ENCODE measurements at places on chromosomes 11 and 22.
A peak's percentile ranks its signal among the peaks of the same experiment; 100 is the strongest.

- DNase-seq, result no peak
These were observed 29.1 kb downstream of the TSPAN18 start for GRCh38 chr11:44755556-44756523.

- no peak for DNase-seq
These were observed 44.9 kb downstream of the PLEKHA7 start for GRCh38 chr11:16969010-16969999.

DNA sequence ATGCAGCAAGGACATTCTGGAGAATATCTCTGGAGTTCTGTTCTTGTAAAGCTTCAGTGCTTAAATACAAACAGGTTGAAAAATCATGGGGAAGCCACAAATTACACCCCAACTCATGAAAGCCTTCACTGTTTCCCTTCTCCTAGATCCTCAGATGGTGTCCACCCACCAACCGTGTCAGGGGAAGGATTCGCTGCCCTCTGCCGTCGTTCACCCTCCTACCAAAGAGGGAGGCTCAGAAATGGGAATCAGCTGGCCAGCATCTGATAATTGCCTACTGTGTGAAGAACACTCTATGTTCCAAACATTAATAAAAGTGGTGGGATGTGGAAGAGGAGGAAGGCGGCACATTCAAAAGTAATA, 7.4 kb upstream of the HEPACAM start:
- no peak for DNase-seq

GRCh38 chr22:46777609-46777970, 15.1 kb downstream of the TBC1D22A start:
- no peak for DNase-seq

- DNase-seq, result peak; percentile 99
These were observed 22.4 kb upstream of the MYH9 start for GRCh38 chr22:36409911-36410756.

DNA sequence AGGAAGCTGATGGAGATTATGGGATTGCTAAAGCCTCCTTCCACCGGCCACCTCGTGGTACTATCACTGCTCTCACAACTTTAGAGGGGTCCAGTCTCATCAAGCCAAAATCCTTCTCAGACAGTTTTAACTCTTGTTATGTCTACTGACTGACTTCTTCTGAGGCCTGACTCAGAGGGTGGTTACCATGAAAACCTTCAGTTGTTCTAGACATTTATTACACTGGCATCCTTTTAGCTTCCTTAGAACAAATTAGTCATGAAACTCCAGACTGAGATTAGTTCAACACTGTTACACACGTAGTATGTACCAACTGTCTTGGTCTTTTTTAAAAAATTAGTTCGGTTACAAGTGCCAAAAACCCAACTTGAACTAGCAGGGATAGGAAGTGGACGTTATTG, 7.5 kb downstream of the DIXDC1 start:
- DNase-seq, result no peak

DNA sequence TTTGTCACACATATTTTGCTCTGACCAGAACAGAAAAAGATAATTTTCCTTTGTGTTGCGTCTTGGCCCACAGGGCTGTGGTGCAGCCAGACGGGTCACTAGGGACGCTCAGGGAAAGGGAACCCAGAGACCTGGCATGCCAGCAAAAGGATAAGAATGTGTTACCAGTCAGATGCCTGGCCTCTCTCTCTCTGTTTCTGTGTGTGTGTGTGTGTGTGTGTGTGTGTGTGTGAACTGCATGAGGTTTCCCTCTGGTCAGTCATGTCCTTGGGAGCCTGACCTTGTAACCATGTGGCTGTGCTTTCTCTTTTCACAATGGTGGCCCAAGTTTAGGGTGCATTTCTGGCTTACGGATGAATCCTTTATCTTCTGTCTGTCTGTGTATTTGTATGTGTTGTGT, 25.4 kb downstream of the CCKBR start:
- DNase-seq, result peak; percentile 40

DNA sequence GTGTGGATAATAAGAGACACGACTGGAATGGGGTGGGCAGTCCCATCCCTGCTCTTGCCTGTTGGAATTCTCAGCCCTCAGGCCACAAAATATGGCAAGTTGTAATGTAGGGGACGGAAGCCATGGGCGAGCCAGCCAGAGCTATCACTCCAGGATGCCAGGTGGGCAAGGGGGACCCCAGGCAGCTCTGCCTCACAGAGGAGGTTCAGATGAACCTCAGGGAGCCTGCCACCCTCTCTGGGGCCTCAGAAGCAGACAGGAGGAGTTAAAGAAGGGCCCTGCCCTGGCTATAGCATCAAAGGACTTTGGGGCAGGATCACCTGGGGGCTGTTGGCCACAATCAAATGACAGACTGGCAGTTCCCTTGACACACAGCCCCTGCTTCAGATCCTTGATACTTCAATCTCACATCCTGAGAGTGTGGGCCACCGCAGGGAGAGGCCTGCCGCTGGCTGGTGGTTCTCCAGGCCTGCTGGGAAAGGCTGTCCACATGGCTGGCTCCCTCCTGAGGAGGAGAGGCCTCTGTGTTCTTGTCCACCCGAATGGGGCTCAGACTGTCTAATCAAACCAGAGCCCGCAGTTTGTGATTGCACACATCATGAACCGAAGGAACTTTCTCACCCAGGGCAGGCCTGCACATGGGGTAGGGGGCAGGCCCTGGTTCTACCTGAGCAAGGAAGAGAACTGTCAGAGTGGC, 31.4 kb downstream of the IGLL1 start:
- peak; percentile 33 for DNase-seq

Data from endodermal cell (in vitro differentiated cells).